ENCODE measurements at places on chromosomes 5 and 9.

GRCh38 chr9:75088646-75089372, 495 bp downstream of the OSTF1 start:
- peak; percentile 46 for DNase-seq

GRCh38 chr5:14250748-14251701, 107.9 kb downstream of the TRIO start:
- no peak for DNase-seq

DNA sequence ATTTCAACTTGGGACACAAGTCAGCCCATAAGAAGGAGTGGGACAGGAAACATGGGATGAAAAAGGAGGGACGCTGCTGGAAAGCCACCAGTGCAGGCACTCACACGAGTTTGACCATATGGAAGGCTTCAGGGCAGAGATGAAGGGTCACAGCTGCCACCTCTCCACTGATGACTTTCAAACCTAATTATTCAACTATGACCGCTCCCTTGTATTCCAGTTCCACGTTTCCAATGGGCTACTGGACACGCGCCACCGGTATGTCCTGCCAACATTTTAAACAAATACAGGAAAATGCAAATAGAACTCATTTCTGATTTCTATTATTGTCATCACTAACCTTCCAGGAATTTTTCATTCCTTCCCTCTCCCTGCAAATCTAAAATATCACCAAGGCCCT, 134.7 kb downstream of the SLC1A3 start:
- DNase-seq = no peak

DNA sequence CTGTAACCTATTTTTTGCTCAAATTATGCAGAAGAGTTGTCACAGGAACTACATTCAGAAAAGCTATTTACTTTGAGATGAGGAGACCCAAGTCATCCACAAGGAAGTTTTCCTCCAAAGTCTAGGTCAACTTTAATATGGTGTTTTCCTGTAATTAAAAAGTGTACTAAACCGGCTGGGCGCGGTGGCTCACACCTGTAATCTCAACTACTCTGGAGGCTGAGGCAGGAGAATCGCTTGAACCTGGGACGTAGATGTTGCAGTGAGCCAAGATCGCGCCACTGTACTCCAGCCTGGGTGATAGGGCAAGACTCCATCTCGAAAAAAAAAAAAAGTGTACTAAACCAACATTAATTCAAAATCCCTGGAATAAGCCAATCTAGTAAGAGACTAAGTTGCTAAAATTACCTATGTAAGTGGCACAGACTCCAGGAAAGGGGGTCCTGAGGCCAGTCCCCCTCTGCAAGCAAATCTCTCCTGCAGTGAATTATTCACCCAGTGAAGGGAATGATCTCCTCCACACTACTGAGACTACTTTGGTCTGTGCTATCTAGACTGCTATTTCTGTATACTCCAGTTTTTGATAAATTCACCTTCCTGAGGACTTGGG, 38.9 kb downstream of the FNBP1 start:
- no peak for DNase-seq

- no peak for DNase-seq
These were observed 7.2 kb downstream of the CDC37L1 start for GRCh38 chr9:4686584-4686983.

DNA sequence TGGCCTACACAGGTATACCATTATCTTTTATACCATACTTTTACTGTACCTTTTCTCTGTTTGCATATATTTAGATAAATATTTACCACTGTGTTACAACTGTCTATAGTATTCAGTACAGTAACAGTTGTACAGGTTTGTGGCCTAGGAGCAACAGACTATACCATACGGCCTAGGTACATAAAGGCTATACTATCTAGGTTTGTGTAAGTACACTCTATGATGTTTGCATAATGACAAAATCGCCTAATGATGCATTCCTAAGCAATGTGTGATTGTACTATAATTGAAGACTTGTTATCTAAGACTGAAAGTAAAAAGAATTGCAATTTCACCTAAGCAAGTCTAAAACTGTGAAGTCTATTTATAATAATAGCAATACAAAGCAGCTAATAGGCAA, 3.9 kb downstream of the C9orf72 start:
- DNase-seq = no peak

DNA sequence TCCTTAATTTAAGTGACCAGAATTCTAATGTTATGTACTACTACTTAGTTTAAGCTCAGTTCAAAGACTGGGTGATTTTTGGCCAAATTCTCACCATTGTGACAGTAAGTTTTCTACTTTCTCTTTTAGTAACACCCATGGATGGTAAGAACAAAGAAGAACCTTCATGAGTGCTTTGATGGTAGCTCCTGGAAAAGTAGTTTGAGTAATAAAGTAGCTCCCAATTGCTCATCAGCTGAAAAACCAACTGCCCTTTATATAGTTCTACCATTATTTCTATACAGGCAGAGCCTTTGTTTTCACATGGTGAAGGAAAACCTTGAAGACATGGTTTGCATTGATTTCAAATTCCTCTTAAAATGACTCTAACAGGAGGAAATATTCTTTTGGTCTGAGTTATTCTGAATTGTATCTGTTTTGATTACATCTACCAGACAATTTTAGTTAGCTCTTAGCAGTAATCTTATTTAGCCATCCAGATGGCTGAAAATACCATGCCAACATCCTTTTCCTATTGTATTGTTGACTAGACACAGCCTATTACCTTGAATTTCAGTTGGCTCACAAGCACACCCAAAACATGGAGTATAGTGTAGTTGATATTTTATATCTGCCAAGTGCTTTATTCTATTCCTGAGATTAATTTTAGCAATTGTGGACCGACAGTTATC, 23.7 kb upstream of the STARD4 start:
- no peak for DNase-seq

- peak; percentile 67 for DNase-seq
These were observed 5.4 kb upstream of the LCN15 start for GRCh38 chr9:136769710-136770191.

GRCh38 chr5:2886531-2886930, 135.1 kb upstream of the IRX2 start:
- DNase-seq = no peak

GRCh38 chr5:177089127-177089526, 2.4 kb downstream of the FGFR4 start:
- no peak for DNase-seq

DNA sequence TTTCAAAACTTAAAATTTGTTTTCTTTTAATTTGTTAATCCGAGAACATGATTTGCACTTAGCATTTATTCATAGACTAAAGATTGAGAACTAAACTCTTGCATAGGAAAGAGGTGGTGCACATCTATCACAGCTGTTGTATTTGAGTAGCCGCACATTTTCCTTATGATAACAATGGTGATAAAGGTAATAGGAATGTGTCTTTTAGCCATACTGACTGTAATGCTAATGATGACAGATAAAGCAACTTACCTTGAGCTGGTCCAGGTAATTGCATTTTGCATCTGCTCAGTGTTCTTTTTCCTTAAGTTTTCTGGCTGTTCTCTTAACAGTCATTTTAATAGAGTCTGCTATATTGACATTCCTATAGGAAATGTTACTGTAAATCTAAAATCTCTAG, 19.0 kb downstream of the PHAX start:
- DNase-seq = no peak

DNA sequence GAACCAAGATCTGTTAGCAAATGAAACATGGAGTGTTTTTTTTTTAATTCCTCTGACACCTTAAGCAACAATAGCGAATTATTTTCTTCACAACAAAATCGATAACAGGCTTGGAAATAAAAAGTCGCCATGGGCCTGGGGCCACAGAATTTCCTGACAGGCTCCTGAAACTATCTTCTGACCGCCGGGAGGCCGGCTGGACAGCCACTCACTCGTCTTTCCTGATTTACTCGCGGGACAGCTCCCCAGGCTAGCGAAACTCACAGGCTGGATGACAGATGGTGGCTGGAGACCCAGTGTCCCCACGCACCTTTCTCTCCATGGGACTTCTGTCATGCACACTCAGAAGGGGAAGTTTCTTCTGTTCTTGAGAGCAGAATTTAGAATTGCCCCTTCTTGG, 143.3 kb upstream of the IRX2 start:
- DNase-seq = no peak

DNA sequence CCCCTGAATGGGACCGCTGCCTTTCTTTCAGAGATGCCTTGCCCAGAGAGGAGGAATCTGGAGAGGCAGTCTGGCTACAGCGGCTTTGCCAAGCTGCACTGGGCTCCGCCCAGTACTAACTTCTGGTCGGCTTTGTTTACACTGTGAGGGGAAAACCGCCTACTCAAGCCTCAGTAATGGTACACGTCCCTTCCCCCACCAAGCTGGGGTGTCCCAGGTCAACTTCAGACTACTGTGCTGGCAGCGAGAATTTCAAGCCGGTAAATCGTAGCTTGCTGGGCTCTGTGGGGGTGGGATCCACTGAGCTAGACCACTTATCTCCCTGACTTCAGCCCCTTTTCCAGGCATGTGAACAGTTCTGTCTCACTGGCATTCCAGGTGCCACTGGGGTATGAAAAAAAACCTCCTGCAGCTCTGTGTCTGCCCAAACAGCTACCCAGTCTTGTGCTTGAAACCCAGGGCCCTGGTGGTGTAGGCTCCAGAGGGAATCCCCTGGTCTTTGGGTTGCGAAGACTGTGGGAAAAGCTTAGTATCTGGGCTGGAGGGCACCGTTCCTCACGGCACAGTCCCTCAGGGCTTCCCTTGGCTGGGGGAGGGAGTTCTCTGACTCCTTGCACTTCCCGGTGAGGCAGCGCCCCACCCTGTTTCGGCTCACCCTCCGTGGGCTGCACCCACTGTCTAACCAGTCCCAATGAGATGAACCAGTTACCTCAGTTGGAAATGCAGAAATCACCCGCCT, 171.2 kb downstream of the CWC27 start:
- DNase-seq = no peak

- DNase-seq = no peak
These were observed 45.8 kb downstream of the THOC3 start for GRCh38 chr5:175922192-175922885.

DNA sequence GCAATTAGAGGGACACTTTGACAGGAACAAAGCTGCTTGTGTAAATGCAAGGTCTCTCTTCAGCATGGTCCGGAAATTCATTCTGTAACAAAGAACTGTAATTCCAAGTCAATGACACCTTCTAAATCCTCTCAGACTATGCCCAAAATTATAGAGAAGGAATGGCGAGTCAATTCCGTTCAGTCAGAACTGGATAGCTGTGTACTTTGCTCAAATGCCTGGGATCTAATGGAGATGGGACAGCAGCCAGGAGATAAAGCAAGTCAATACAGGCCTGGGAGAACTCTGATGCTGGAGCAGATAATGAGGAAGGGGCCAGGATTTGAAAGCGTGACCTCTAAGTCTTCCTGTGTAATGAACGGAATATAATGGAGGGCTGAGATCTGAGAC, 96.4 kb upstream of the SPRY4 start:
- DNase-seq = no peak

DNA sequence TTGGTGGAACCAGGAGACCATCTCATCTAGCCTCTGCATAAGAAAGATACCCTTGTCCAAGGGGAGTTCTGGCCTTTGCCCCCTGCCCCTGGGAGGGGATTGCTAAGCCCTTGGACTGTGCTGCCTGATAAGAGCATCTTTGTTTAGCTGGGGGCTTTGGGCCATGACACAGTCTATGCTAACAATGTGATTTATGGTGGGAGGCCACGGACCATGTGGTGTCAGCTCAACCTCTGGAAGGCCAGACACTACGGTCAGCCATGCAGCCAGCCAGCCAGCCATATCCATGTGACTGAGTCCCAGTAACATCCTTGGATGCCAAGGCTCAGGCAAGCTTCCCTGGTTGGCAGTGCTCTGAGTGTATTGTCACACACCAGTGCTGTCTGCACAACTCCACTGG, 244.4 kb downstream of the FSTL4 start:
- no peak for DNase-seq

DNA sequence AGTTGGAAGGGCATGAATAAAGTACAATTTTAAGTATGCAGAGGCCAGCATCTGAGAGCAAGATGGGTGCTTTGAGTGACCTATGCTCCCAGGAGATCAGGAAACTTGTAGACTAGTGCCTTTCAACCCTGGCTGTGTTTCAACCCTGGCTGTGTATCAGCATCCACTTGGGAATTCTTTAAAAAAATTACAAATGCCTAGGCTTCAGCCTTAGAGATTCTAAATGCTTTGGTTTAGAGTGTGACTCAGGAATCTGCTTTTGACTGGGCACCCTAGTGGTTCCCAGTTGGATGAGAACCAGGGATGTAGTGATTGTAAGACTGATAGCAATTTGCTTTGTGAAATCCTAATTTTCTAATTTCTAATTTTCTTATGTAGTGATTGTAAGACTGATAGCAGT, 65.6 kb downstream of the RALGPS1 start:
- no peak for DNase-seq

- no peak for DNase-seq
These were observed 13.2 kb downstream of the GPSM1 start for GRCh38 chr9:136340356-136341041.

- no peak for DNase-seq
These were observed 288.5 kb upstream of the TUT7 start for GRCh38 chr9:86642721-86643120.

GRCh38 chr5:1760231-1760630, 39.4 kb downstream of the MRPL36 start:
- DNase-seq = no peak

DNA sequence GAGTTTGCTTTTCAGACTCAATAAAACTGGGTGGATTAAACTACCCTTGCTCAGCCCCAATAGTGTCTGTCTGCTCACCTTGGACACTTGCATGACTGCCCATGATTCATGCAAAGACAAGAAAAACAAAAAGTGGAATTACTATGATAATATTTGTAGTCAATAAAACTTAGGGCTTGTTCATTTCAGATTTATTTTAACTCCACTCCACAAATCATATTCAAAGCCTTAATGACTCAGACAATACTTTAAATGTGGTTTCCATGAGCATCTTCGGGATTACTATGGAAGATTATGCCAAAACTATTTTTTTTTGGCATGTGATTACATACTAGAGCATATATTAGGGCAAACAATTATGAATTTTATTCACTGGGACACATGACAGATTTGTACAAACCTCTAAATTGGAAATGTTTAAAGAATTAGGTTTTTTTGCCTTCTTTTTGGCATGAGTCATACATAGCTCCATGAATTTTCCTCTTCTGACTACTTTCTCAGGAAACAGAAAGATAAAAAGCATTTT, 468.9 kb downstream of the ACTL7B start:
- no peak for DNase-seq

GRCh38 chr5:89534331-89534730, 651.3 kb upstream of the MEF2C start:
- no peak for DNase-seq

GRCh38 chr9:19117039-19117716, 10.1 kb downstream of the PLIN2 start:
- DNase-seq = no peak

DNA sequence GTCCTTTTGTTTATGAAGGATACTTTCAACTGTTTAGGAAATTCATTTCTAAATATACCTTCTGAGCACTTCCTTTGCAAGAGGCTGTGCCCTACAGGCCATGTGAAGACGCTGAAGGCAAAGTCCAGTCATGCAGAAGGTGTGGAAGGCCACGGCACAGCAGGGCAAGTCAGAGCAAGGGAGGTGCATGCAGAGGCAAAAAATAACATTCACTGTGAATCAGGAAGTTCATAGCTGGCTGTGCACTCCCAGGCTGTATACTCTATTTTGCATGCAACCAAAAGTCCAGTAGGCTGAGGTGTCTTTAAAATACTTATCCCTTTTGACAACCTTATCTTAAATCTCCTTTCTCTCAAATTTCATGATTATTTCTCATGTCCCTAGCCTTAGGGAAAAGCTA, 50.3 kb downstream of the GNAQ start:
- no peak for DNase-seq

- no peak for DNase-seq
These were observed 29.7 kb downstream of the GTF3C4 start for GRCh38 chr9:132699956-132700355.

Measured in activated T-cell treated with anti-CD3 and anti-CD28 coated beads, Interleukin-2, amount 50 U/mL, for 48 hours (primary cell).